Central memory CD4-positive, alpha-beta T cell (primary cell): ENCODE measurements at places on chromosomes 1 and 21.

- DNase-seq: peak; percentile 36
These were observed 5.1 kb downstream of the PMF1 start for GRCh38 chr1:156217871-156218270.

- no peak for DNase-seq
These were observed 90.1 kb downstream of the PRDM16 start for GRCh38 chr1:3159121-3159520.

- DNase-seq: no peak
These were observed 23.1 kb upstream of the ADGRB2 start for GRCh38 chr1:31787261-31787660.

GRCh38 chr1:152386940-152387339 is 27.1 kb downstream of the CRNN start:
- no peak for DNase-seq

DNA sequence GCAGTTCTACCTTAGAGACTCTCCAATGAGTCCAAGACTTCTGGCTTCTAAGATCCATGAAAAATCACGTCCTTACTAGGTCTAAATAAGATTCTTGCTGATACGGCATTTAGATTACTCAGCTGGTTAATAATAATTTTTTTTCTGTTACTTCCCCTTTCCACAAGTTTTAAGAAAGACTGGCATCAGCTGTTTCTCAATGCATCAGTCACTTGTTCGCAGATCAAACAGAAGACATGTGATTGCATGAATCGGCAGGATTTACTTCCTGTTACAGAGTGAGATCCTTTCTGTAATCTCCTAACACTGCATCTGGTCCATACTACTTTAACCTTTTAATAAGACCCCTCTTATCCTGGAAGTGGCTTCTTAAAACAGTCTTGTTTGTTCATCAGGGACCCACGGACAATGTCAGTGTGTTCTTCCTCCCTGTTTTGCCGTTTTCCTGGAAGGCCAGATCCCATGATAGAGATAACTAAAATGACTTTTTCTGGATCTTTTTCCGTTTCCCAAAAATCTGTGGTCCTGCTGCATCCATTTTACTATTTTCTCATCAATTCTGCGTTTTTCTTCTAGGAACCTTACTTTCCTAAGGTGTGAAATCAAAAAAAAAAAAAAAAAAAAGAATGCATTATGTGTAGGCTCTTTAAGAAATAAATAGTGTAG is 6.1 kb downstream of the NPL start:
- no peak for DNase-seq

- peak; percentile 48 for DNase-seq
These were observed 79.9 kb downstream of the MORN1 start for GRCh38 chr1:2311184-2312032.
